T-helper 9 cell (primary cell): ENCODE measurements at places on chromosomes 4 and X.
A peak's percentile ranks its signal among the peaks of the same experiment; 100 is the strongest.

- no peak for DNase-seq
Observed at GRCh38 chr4:5399790-5400421, 308.5 kb downstream of the EVC2 start.

GRCh38 chr4:185183622-185184281, 20.0 kb downstream of the CFAP97 start:
- peak; percentile 70 for DNase-seq

DNA sequence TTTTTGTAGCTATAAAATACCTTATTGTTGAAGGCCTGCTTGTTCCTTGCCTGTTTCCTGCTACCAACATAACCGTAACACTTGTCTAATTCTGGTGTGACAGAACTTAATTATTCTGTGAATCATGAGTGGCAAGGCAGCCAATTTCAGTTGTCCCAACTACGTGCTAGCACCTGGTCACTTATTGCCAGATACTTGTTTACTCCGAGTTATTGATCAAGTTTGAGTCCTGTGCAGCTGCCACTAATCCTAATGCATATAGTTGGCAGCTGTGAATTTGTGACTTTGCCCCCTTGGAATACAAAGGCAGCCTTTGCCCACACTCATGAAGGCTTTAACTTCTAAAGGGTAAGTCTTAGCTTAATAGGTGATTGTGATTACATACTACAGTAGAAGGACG, 7.8 kb upstream of the RNF128 start:
- no peak for DNase-seq

- DNase-seq, result no peak
Observed at GRCh38 chrX:85024044-85024443, 20.4 kb downstream of the APOOL start.

DNA sequence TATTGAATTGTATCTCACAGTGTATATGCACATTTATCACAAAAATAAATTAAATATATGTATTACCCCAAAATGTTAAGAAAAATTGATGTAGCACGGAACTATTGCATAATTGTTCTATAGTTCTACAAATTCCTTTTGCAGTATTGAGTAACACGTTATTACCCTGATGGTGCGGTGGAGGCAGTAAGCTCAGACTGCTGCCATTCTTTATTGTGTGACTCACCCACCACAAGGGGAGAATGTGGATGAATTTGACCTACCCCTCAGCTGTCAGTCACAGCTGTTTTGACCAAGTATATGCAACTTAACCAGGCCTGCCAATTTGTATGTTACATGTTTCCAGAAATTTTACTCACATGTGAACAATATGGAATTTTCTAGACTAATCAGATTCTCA, 506.6 kb downstream of the SH3BGRL start:
- no peak for DNase-seq

GRCh38 chr4:180203349-180203748, 2039.9 kb upstream of the TENM3 start:
- DNase-seq, result no peak

- no peak for DNase-seq
Observed at GRCh38 chr4:168648494-168648893, 151.6 kb downstream of the PALLD start.

DNA sequence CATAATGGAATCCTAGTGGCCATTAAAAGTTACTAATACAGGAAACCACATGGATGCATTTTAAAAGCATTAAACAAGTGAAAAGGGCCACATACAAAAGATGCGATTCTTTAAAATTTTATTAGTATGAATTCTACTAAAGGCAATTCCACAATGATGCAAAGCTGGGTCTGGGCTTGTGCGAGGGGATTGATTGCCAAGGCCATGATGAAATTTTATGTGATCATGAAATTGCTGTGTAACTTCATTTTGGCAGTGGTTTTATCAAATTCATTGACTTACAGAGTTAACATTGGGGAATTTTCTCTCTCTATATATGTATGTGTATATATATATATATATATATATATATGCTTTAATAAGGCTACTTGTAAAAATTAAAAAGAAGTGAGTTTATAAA, 1142.5 kb upstream of the IGFBP7 start:
- no peak for DNase-seq

DNA sequence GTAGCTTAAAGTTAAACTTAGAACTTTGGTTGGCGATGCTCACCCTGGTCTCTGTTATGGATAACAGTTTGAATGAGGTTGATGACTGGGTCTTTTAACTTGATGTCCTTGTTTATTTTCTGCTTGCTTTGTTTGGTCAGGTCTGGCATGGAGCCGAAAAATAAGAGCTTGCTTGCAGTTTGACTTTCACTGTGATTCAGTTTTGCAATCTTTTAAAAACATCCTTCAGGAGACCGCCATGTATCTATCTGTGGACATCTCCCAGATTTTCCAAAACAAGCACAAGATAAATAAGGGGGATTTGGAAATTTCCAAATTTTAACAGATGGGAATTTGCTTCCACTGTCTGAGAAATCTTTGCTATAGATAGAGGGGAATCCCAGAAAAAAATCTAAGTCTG, 246.7 kb downstream of the PALLD start:
- DNase-seq, result no peak

DNA sequence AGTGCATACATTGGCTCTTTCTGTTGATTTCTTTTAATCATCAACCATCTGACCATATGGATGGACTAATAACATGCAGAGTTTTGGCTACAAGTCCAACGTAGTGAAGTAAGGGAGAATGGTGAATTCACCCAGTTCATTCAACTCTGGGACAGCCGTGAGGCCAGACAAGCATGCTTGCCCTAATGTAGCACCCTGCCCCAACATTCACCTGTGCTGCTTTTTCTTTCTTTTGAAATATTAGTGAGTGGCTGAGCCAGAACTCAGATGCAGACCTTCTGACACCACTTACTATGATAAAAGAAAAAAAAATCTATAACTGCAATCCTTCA, 17.5 kb downstream of the ARSJ start:
- DNase-seq, result no peak
